ENCODE measurements at places on chromosomes 7 and 10.

- DNase-seq: no peak
These were observed 83.0 kb downstream of the PARD3 start for GRCh38 chr10:34731885-34732701.

DNA sequence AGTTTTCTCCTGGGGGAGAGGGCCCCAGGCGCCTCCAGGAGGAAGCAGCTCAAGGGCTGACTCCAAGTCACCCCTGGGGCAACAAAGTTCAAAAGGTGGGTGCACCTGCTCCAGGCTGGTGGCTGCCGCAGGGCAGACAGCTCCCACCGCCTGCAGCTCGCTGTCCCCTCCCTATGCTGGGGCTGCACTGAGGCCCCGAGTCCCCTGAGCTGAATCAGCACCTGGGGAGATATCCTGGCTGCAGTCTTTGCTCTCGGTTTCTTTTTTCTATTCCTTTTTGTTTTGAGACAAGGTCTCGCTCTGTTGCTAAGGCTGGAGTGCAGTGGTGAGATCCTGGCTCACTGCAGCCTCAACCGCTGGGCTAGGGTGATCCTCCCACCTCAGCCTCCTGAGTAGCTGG lies 183.4 kb downstream of the DNAJB6 start:
- no peak for DNase-seq

DNA sequence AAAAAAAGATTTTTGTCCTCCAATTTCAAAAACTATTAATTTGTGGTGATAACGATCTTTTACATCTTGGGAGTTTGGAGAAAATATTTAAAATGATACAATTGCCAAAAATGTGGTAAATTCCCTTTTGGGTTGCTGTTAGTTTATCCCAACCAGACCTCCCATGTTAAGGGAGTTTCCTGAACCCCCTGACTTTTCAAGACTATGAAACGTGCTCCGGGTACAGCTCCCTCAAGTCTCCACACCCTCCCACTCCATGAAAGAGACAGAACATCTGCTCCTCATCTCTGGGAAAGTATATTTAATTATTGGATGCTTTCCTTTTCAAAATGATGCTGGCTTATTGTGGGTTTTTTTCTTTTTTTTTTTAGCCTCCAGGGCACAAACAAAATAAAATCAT lies 534.6 kb upstream of the NRP1 start:
- no peak for DNase-seq

DNA sequence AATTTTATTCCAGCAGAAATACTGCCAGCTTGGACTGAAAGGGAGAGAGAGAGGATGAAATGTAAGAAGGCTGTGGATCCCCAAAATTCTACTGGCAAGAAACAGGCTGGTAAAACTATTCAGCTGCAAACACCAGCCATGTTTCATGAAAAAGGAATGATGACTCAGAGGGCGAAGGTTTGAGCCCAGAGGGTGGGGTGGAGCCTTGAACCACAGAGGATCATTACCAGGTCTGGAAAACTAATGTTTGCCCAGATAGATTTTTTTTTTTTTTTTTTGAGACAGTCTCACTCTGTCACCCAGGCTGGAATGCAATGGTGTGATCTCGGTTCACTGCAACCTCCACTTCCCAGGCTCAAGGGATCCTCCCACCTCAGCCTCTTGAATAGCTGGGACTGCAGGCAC lies 41.7 kb upstream of the NRF1 start:
- DNase-seq: no peak

DNA sequence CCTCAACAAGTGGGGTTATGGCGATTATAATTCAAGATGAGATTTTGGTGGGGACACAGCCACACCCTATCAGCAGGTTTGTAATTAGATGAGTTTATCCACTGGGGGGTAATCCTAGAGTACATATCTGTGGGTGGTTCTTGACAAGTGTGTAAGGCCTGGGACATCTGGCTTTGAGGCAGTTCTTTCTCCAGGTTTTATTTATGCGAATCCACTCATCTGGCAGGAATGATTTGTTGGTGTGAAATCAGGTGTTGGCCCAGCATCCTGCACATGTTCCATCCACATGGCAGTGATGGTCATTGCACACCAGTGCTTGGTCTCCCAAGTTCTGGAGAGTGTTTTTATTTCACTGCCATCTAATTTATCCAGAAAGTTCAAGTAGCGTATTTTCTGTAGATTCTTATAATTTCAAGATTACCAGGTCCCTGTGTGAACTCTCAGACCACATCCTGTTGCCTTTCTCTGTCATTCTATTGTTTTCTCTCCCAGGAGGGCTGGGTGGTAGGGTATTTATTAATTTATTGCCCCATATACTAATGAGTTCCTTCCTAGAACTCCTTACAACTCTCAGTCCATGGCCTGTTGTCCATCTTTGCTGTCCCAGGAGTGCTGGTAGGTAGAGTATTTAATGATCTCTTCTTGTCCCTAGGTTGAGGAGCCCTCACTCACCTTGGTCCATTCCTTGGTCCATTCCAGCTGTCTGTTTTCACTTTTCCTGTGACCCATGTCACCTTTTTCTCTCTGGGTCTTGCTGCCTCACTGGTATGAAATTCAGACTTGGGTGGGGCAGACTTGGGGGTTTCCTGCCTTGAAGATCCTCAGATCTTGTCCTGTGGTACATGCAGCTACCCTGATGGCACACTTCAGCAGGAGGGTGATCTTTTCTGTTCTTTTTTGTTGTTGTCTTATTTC lies 10.4 kb downstream of the RALA start:
- no peak for DNase-seq

DNA sequence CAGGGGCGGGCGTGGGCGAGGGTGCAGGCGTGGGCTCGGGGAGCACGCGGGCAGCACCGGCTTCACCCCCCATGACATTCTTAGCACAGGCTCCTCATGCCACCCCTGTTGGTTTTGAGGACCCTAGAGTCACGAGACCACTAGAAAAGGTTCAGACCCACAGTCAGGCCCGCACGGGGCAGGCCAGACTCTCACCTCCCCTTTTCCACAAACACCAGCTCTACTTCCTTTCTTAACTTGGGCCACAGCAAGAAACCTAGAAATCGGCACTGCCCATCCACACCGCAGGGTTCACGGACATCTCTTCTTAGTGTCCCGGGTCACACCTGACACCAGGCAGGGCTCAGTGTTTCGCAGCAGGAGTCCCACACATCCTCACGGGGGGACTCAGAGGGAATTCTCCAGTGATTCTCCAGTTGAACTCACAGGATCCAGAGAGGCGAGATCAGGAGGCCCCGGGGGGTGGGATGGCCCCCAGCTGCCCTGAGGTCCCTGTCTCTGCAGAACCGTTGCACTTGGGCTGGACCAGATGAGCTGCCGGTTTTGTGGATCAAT lies 52.0 kb downstream of the JAKMIP3 start:
- DNase-seq: no peak

- no peak for DNase-seq
These were observed 615.0 kb downstream of the PHTF2 start for GRCh38 chr7:78413568-78413967.

DNA sequence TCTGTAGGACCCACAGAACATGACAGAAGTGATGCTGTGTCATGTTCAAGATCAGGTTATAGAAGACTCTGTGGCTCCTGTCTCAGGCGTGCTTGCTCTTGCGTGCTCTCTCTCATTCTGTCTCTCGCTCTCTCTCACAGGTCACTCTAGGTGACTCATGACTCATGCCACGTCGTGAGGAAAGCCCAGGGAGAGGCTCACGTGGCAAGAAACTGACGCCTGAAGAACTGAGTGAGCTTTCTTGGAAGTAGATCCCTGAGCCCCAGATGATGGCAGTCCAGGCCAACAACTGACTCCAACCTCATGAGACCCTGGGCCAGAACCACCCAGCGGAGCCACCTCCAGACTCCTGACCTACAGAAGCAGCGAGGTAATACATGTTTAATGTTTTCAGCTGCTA lies 103.3 kb downstream of the DNMBP start:
- no peak for DNase-seq

DNA sequence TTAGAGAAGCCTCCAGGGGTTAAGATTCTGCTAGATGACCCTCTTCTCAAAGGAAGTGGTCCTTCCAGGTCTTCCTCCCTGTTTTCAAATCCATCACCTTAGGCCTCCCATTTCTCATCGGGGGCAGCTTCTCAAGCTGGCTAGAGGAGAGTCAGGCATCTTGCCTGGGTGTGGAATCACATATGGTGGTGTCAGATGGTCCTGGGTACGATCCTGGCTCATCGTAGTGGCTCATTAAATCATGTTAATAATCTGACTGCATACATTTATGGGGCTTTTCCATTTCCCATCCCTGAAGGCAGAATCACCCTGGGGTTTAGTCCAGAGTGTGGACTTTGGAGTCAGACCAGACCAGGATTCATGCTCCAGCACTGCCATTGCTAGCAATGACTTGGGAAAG lies 132.6 kb downstream of the RPS24 start:
- no peak for DNase-seq

DNA sequence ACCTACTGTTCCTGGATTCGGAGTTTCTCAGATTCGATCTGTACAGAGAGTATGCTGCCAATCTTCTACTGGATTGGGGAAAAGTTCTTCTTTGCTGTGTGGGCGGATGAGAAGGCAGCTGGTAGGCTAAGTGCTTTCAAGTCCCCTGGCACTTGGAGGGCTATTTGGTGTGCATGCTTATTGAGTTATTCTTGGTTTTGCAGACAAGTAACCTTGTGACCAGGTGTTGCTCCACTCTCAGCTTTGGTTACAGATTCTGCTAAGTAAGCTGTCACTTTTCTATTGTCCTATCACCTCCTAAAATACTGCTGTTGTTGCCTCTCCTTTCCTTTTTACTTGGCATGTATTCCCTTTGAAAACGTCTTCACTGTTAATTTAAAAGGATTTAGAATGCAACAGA lies 1375.1 kb upstream of the LRRTM3 start:
- DNase-seq: no peak

- DNase-seq: no peak
These were observed 25.5 kb downstream of the NYAP1 start for GRCh38 chr7:100509231-100509630.

GRCh38 chr7:12066004-12066403 lies 145.1 kb upstream of the TMEM106B start:
- no peak for DNase-seq

DNA sequence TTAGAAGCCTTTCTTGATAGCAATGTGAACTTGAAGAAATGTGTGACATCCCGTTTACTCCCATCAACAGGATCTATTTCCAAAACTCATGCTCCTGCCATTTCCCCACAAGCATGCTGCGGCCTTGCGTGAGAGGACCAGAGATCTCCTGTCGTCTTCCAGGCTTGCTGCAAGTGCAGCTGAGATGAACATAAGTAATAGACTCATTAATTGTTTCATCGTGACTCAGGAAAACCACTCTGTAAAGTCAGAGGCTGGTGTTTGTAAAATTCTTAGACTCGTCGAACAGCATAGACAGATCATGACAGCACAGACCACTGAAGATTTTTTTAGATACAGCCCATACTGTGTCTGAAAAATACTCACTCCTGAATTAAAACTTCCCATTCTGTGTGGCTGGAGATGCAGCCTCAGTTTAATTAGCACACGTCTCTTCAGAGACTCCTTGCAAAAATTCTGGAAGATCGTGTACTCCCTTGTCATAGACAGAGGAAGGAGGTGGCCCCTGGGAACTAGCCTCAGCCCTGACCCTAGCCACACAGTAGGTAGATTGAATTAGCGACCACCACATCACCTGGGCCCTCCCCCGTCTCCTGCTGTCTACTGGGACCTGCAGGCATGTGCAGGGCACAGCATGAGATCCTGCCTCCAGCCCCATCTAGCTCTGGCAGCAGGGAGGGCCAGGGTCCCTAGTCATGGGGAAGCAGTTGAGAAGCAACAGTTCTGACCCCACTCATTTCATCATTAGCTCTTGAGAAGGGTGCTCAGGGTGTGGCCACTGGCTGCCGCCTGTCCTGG lies 226.0 kb downstream of the CELF2 start:
- DNase-seq: no peak

- DNase-seq: no peak
These were observed 66.9 kb downstream of the SLC29A4 start for GRCh38 chr7:5349437-5350173.

- DNase-seq: no peak
These were observed 491.1 kb upstream of the ZMIZ1 start for GRCh38 chr10:78577712-78578111.

DNA sequence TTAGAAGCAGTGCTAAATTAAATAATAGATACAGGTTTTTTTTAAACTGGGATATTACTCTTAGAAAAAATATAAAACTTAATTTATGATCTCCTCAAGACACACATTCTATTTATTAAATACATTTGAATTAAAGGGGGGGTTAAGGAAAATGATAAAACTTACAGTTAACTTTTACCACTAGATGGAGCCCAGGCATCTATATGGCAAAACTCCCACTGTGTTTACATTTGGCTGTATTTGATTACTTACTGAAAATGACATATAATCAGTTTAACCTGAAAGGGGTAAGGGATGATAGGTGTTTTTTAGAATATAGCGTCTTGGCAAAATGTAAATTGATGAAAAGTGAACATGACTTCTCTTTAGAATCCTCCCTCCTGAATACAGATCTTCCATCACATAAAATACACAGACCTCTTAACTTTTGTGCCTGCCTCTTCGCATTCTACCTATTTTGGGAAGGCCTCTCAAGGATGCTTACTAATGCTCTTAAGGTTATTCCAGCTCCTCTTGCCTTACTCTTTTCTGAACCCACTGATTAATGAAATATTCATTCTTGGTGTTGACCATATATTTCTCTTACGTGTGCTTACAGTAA lies 235.7 kb downstream of the AGMO start:
- no peak for DNase-seq

- DNase-seq: no peak
These were observed 132.9 kb upstream of the WNT16 start for GRCh38 chr7:121195874-121196273.

DNA sequence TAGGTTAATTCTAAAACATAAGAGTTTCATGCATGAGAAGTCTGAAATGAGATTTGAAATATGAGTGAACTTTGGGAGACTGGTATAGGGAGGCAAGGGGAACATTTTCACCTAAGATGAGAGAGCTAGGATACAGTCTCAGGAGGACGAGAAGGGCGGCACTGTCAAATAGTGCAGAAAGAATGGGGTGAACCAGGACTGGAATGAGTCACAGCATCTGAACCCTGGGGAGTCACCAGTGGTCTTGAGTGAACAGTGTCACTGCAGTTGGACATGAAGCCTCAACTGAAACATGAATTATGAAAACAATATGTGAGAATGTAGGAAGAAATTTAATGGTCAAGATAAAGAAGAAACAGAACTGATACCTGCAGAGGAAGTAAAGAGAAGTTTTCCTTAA lies 33.8 kb downstream of the GNG11 start:
- DNase-seq: no peak
